ENCODE measurements at places on chromosomes 4 and X. TPM values are rescaled to one million over a fixed set of nuclear protein-coding genes. Genes with fewer than 3 reads are reported as not detected.
A peak's percentile ranks its signal among the peaks of the same experiment; 100 is the strongest.

Gene SLC4A4
- total RNA-seq: 0.25 TPM

Gene SPANXN3
- not detected for total RNA-seq

DNA sequence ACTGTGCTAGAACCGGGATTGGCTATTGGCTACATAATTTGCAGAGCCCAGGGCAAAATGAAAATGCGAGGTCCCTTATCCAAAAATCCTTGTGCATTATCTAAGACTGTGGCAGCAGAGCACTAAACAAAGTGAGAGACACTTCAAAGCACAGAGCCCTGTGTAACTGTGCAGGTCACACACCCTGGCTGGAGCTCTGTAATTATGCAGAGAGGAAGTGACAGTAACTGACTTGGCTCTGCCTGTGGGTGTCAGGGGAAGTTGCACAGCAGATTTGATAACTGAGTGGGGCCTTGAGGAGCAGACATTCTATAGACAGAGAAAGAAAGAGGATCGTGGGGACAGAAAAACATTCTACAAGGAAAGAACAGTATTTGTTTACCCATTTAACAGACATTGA, 173.5 kb upstream of the FMR1 start:
- H3K27ac ChIP-seq: no peak overlapping the region
- DNase-seq: no peak
- no peaks in the 10 kb centered on the region for H3K36me3 ChIP-seq

Gene MAGEA9B
- total RNA-seq: 0.11 TPM

GRCh38 chr4:90990284-90990683, 863.1 kb downstream of the CCSER1 start:
- DNase-seq: no peak
- H3K4me3 ChIP-seq: no peak overlapping the region
- H3K36me3 ChIP-seq: no peaks in the 10 kb centered on the region
- no peaks in the 10 kb centered on the region for H3K4me1 ChIP-seq

GRCh38 chr4:101037249-101037648, 310.1 kb downstream of the PPP3CA start:
- H3K27ac ChIP-seq: no peak overlapping the region
- no peak for DNase-seq
- no peak overlapping the region for H3K4me3 ChIP-seq
- H3K27me3 ChIP-seq: no peaks in the 10 kb centered on the region
- H3K4me1 ChIP-seq: no peaks in the 10 kb centered on the region

DNA sequence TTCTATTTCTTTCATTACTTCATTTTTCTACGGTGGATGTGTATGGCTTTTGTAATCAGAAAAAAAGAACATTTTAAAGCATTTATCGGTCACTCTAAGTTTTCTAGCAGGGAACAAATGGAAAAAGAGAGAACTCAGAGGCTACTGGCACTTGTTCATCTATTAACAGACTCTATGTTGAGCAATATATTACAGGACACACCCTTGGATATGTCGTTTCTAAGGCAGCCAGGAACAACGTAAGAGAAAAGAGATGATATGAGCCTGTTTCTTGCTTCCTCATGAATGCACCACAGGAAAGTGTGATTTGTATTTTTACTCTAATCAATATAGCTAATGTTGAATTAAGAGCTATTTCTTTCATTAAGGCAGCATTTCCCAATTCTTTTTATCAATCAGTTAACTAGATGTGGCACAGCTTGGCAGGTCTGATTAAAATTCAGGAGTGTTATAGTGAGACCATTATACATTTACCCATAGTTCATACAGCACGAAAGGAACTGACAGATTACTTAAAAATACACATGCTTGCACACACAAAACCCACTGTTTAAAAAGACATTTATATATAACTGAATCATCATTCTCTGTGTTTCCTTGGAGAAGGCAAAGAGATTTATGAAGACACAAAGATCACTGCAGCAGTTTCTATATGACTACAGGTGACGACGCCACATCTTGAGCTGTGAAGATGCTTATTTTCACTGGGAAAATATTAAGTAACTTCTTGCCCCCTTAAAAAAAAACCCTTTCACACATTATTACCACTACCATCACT, 13.0 kb downstream of the RAB9B start:
- no peaks in the 10 kb centered on the region for H3K4me1 ChIP-seq
- no peak for DNase-seq
- no peak overlapping the region for H3K4me3 ChIP-seq
- no peak overlapping the region for H3K27ac ChIP-seq
- H3K36me3 ChIP-seq: no peaks in the 10 kb centered on the region

Gene CYSLTR1
- 1.2 TPM for total RNA-seq

Gene VEGFD
- not detected for total RNA-seq

DNA sequence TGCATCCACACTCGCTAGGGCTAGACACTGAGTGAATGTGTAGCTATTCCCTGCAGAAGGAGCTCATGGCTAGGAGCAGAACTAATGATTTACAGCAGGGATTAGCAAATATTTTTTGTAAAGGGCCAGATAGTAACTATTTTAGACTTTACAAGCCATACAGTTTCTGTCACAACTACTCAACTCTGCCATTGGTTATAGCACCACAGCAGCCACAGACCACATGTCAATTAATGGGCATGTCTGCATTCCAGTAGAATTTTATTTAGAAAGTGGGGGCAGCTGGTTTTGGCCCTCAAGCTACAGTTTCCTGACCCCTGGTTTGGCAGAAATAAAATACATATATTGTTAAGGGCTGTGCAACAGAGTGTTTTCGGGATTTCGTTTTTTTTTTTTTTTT, 192.6 kb downstream of the FRMPD4 start:
- no peak overlapping the region for H3K4me3 ChIP-seq
- DNase-seq: no peak
- no peaks in the 10 kb centered on the region for H3K36me3 ChIP-seq
- no peak overlapping the region for H3K27ac ChIP-seq
- H3K27me3 ChIP-seq: no peaks in the 10 kb centered on the region

Gene ADAM29
- total RNA-seq: not detected

GRCh38 chr4:126071346-126072333, 756.9 kb downstream of the FAT4 start:
- H3K27ac ChIP-seq: no peak overlapping the region
- no peaks in the 10 kb centered on the region for H3K36me3 ChIP-seq
- H3K27me3 ChIP-seq: no peaks in the 10 kb centered on the region
- no peaks in the 10 kb centered on the region for H3K4me1 ChIP-seq
- no peak for DNase-seq
- H3K4me3 ChIP-seq: no peak overlapping the region

- no peak overlapping the region for H3K4me3 ChIP-seq
- H3K4me1 ChIP-seq: peaks cover 9% of the 10 kb centered on the region
- H3K36me3 ChIP-seq: no peaks in the 10 kb centered on the region
- H3K27me3 ChIP-seq: no peaks in the 10 kb centered on the region
- H3K27ac ChIP-seq: no peak overlapping the region
- DNase-seq: no peak
Measured at GRCh38 chr4:146073517-146073916, 102.0 kb upstream of the LSM6 start.

DNA sequence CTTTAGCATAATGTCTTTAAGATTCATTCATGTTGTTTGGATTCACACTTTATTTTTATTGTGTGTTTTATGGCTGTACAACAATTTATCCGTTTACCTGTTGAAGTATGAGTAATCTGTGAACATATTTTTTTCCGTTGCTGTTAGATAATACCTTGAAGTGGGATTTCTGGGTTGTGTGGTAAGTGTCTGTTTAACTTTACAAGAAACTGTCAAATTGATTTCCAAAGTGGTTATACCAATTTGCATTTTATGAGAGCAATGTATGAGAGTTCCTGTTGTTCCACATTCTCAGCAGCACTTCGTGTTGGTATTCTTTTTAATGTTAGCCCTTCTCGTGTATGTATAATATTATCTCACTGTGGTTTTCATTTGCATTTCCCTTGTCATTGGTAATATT, 53.6 kb downstream of the USP53 start:
- no peak overlapping the region for H3K27ac ChIP-seq
- no peak overlapping the region for H3K4me3 ChIP-seq
- no peaks in the 10 kb centered on the region for H3K4me1 ChIP-seq
- no peaks in the 10 kb centered on the region for H3K36me3 ChIP-seq
- no peaks in the 10 kb centered on the region for H3K27me3 ChIP-seq

- peak overlapping the region; percentile 91 for H3K4me3 ChIP-seq
- H3K36me3 ChIP-seq: peaks cover 3% of the 10 kb centered on the region
- DNase-seq: peak; percentile 78
Measured at GRCh38 chrX:386239-386767, 404 bp downstream of the PPP2R3B start.

GRCh38 chrX:154002215-154002719, 17.4 kb downstream of the IRAK1 start:
- DNase-seq: peak; percentile 71
- peak overlapping the region; percentile 32 for H3K27ac ChIP-seq
- no peaks in the 10 kb centered on the region for H3K27me3 ChIP-seq

Gene MXRA5
- total RNA-seq: not detected

DNA sequence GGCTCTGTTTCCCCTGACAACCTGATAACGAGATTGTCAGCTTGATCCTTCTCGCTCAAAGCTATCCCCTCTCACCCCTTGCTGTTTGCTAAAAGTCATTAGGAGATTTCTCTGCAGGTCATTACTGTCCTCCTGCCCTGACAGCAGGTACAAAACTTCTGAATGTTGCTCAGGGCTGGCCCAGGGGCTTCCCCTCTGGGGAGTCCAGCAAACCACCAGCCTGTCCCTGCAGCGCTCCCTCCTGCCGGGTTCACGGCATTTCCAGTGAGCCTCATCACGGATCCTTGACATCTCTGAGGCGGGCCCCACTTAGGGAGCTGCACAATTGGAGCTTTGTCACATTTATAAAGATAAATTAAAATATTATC, 5.2 kb upstream of the SORCS2 start:
- peak; percentile 60 for DNase-seq
- H3K4me3 ChIP-seq: no peak overlapping the region
- H3K27ac ChIP-seq: no peak overlapping the region

GRCh38 chr4:4247696-4248028, 361 bp downstream of the TMEM128 start:
- H3K4me1 ChIP-seq: peaks cover 21% of the 10 kb centered on the region
- H3K36me3 ChIP-seq: 0 out of 2 replicates have a peak, but pooled peaks cover 18% of the 10 kb centered on the region
- H3K4me3 ChIP-seq: peak overlapping the region; percentile 90
- H3K27ac ChIP-seq: peak overlapping the region; percentile 42
- no peaks in the 10 kb centered on the region for H3K27me3 ChIP-seq
- no peak for DNase-seq

- H3K27me3 ChIP-seq: no peaks in the 10 kb centered on the region
- no peak for DNase-seq
- H3K27ac ChIP-seq: no peak overlapping the region
- no peak overlapping the region for H3K4me3 ChIP-seq
Measured at GRCh38 chr4:117434424-117434823, 349.0 kb upstream of the TRAM1L1 start.

- H3K36me3 ChIP-seq: peaks cover 10% of the 10 kb centered on the region
- peak overlapping the region; percentile 13 for H3K27ac ChIP-seq
Measured at GRCh38 chr4:38829237-38829636, 24.6 kb upstream of the TLR1 start.

DNA sequence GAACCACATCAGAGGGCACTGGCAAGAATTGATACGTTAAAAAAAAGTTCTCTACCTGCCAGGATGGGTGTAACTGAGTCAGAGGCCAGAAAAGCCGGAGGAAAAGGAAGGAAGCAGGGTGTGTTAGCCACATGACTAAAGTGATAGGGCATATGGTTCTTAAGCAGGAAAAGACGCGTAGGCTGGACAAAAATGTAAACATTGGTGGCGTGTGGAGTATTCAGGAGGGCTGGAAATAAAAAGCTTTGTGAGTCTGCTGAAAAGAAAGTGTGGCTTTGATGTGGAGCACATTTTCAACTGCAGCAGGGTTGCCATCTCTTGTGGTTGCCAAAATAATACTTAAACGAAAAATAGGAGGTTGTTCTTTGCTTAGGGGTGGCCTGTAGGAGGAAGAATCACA, 186.5 kb upstream of the RPL34 start:
- no peaks in the 10 kb centered on the region for H3K27me3 ChIP-seq
- H3K4me1 ChIP-seq: no peaks in the 10 kb centered on the region
- H3K4me3 ChIP-seq: no peak overlapping the region
- no peak overlapping the region for H3K27ac ChIP-seq

- no peak overlapping the region for H3K4me3 ChIP-seq
- no peaks in the 10 kb centered on the region for H3K36me3 ChIP-seq
- H3K27ac ChIP-seq: no peak overlapping the region
- H3K27me3 ChIP-seq: no peaks in the 10 kb centered on the region
- H3K4me1 ChIP-seq: no peaks in the 10 kb centered on the region
Measured at GRCh38 chr4:71550220-71551165, 211.7 kb downstream of the SLC4A4 start.

Gene AREG
- total RNA-seq: not detected

- no peak overlapping the region for H3K4me3 ChIP-seq
- DNase-seq: no peak
- H3K4me1 ChIP-seq: peaks cover 7% of the 10 kb centered on the region
- no peaks in the 10 kb centered on the region for H3K36me3 ChIP-seq
Measured at GRCh38 chr4:75054078-75054477, 121.2 kb downstream of the PARM1 start.

DNA sequence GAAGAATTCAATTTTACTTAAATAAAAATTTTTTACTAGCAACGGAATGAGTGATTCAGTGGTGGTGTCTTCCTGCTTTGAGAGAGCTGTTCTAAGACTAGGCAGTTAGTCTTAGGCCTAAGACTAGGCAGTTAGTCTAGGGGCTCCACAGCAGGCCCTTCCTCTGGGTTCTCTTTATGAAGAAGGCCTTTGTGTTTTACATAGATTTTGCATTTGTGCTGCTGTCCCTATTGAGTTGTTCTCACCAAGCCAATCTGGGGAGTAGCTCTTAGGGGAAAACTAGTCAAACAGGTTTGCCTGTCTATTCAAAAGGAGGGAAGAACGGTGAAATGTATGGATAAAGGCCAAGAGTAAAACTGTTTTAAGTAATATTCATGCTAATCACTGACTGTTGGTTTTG, 7.6 kb downstream of the UGT8 start:
- no peaks in the 10 kb centered on the region for H3K36me3 ChIP-seq
- peaks cover 12% of the 10 kb centered on the region for H3K4me1 ChIP-seq
- H3K27me3 ChIP-seq: no peaks in the 10 kb centered on the region
- H3K27ac ChIP-seq: no peak overlapping the region
- H3K4me3 ChIP-seq: no peak overlapping the region

DNA sequence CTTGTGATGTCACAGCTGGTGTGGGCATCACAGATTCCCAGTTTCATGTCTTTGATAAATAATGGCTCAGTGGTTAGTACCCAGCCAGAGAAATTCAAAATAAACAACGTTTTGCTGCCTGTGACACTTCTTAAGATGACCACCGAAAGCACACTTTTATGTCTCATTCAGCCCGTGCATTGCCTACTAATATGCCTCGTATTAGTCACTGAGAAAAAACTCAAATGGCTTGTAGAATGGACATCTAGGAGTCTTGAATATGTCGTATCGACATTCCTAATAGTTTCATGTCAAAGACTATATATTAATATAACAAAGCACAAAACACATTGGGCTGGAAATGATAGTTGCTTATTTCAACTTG, 103.9 kb upstream of the FAT1 start:
- H3K4me1 ChIP-seq: peaks cover 9% of the 10 kb centered on the region
- H3K36me3 ChIP-seq: no peaks in the 10 kb centered on the region
- no peak overlapping the region for H3K27ac ChIP-seq
- H3K27me3 ChIP-seq: no peaks in the 10 kb centered on the region
- no peak for DNase-seq
